ENCODE measurements at places on chromosomes 7 and 10. TPM values are rescaled to one million over a fixed set of nuclear protein-coding genes. Genes with fewer than 3 reads are reported as not detected.

DNA sequence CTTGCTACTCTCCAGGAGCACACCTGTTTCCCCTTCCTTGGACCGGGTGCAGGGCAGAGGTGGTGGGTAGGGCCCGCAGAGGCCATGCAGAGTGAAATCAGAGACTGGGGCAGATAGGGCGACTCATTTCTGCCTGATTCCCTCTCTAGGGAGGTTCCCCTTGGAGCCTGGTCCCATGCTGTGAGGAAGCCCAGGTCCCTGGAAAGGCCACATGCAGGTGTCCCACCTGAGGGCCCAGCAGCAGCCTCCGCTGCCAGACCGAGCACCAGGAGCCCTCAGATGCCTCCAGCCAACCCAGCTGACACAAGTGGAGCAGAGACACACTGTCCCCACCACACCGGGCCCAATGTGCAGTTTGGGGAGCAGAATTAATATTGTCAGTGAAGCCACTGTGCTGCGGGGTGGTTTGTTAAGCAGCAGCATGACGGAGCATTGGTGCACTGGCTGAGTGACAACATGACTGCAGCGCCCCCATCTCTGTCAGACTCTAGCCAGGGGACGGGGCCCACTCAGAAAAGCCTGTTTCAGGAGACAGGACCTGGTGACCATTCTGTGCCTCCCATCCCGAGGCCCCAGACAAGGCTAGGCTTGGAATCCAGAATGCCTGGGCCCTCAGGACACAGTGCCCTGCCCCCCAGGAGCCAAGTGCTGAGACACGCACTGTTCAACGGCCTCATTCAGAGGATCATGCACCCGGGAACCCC is 30.4 kb upstream of the RET start:
- H3K4me3 ChIP-seq: no peak overlapping the region
- H3K27ac ChIP-seq: no peak overlapping the region
- H3K27me3 ChIP-seq: peaks cover 9% of the 10 kb centered on the region
- no peaks in the 10 kb centered on the region for H3K36me3 ChIP-seq
- DNase-seq: peak; percentile 47
- no peaks in the 10 kb centered on the region for H3K4me1 ChIP-seq

GRCh38 chr10:29068966-29069365 is 219.9 kb upstream of the LYZL1 start:
- H3K36me3 ChIP-seq: no peaks in the 10 kb centered on the region
- no peak for DNase-seq
- H3K4me1 ChIP-seq: no peaks in the 10 kb centered on the region

GRCh38 chr7:35185908-35186731 is 67.8 kb downstream of the TBX20 start:
- DNase-seq: peak; percentile 58
- no peaks in the 10 kb centered on the region for H3K36me3 ChIP-seq
- no peak overlapping the region for H3K27ac ChIP-seq
- H3K4me3 ChIP-seq: peak overlapping the region; percentile 41
- peaks cover 14% of the 10 kb centered on the region for H3K27me3 ChIP-seq

XRCC2 gene
- total RNA-seq: 0.33 TPM

FKBP6 gene
- total RNA-seq: not detected

Measured in sigmoid colon (tissue), 7 donors.